H7 (cell line): ENCODE measurements at places on chromosomes 4 and X.

GRCh38 chr4:153905231-153905630, 116.3 kb upstream of the SFRP2 start:
- no peak for DNase-seq

DNA sequence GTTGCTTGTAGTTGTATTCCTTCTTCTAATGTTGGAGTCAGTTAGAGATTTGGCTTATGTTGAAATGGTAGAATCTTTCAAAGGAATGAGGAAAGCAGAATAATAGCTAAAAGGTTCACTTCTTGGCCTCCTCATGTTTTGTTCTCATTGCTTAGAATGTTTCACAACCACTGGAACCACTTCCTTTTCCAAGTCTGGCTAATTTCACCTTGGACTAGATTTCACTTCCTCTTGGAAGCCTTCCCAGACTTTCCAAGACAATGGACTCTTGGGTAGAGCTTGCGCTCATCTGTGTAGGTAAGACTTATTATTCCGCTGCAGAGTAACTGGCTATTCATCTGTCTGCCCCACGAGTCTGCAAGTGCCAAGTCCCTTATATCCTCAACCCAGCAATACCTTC, 8.3 kb downstream of the SPATA18 start:
- no peak for DNase-seq

- DNase-seq = peak; percentile 54
Measured at GRCh38 chr4:1409079-1409478, 2.8 kb upstream of the NKX1-1 start.

DNA sequence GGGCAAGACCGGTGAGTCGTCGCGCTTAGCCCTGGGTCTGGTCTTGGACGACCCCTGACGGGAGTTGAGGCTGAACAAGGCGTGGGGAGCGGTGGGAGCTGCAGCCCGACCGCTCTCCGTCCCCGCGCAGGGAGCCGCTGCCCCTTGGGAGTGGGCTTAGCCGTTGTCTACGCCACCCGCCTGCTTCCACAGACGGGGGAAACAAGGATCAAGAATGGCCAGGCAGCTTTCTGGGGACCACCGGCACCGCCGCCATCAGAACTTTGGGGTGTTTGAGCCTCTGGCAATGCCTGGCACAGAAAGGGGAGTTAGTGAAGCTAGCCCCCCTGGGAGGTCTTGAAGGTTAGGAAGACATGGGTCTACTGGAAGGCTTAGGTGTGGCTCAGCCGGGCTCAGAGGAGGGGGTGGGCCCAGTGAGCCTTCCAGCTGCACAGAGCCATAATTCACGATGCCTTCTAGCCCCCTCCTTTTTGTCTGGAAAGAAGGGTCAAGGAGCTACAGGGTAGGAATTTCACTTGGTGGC, 583 bp downstream of the RASL11B start:
- peak; percentile 61 for DNase-seq

DNA sequence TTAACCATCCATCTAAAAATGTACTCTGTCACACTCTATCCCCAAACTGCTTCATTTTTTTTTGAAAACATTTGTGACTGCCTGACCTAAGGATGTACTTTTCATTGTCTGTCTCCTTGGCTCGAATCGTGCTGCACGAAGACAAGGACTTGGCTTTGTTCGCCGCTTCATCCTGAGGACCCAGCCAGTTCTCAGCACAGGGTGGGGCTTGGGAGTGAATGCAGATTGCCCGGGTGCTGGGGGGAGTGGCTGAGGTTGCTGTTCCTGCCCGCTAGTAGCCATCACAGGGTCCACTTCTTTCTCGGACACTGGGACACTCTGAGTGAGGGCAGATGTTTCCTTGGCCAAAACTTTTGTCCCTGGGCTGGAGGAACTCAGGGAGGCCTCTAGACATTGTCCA, 70.1 kb upstream of the CLCN4 start:
- peak; percentile 8 for DNase-seq

- no peak for DNase-seq
Measured at GRCh38 chrX:53065104-53065503, 16.5 kb downstream of the GPR173 start.

- no peak for DNase-seq
Measured at GRCh38 chrX:129007631-129008030, 515.7 kb downstream of the SMARCA1 start.
